Iris pigment epithelial cell (primary cell): ENCODE measurements at places on chromosomes 7 and 10.

GRCh38 chr10:117698809-117699208, 156.3 kb downstream of the EMX2 start:
- no peak for DNase-seq

- DNase-seq: no peak
Measured at GRCh38 chr7:130881091-130881798, 147.2 kb upstream of the KLF14 start.

GRCh38 chr10:102795453-102796406, 41.5 kb downstream of the CYP17A1 start:
- no peak for DNase-seq

DNA sequence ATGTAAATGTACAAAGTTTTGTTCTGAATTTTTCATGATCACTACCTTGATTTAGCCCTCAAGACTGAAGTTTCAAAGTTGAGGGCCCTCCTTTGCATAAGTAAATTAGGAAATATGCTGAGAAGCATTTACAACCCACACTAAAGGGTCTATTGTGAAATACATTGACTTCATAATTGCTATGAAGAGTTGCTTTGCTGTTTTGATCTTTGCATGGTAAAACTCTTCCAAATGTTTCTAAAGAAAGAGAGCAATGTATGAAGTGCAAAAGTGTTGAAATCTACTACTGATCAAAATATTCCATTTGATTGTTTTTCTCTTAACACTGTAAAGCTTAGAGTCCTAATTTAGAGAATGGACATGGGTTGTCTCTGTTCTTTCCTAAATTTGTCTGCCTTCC, 77.2 kb downstream of the C7orf25 start:
- no peak for DNase-seq

- DNase-seq: no peak
Measured at GRCh38 chr10:127298381-127298780, 102.0 kb upstream of the INSYN2A start.

DNA sequence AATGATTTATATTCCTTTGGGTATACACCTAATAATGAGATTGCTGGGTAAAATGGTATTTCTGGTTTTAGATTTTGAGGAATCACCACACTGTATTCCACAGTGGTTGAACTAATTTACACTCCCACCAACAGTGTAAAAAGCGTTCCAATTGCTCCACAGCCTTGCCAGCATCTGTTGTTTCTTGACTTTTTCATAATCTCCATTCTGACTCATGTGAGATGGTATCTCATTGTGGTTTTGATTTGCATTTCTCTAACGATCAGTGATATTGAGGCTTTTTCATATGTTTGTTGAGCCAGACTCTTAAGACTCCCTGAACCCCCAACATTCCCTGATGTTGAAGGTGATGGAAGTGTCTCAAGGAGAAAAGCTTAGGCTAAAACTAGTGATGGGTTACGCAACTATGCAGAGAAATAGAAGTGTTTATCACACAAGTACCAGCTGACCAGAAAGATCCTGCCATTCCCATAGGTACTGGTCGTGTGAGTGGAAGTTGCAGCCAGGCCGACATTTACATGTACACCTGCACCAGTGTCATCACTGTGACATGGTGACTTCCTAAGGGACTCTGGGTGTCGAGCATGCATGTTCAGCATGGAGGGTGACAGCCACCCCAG, 711.2 kb upstream of the NRP1 start:
- peak; percentile 64 for DNase-seq
